ENCODE measurements at places on chromosomes 12 and 14.

GRCh38 chr14:91349481-91350074, 68.0 kb downstream of the CCDC88C start:
- DNase-seq, result no peak

DNA sequence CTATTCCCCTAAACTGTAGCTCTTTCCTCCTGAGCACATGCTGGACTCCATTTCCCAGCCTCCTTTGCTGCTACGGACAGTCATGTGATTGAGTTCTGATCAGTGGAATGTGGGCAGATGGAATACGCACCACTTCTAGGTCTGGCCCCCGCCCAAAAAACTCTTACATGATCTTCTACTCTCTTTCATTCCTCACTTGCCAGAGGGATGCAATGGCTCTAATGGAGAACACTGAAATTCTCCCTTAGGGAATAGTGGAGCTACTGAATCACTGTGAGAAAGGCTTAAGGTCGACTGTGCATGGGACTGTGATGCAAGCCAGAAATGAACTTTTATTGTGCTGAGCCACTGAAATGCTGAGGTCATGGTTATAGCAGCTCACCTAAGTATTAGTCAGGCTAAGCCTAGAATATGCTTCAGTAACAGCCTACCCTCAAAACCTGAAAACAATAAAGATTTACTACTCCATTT, 13.0 kb upstream of the TMED2 start:
- DNase-seq, result peak; percentile 74

GRCh38 chr12:60173224-60174170, 577.7 kb downstream of the SLC16A7 start:
- DNase-seq, result no peak

- no peak for DNase-seq
Measured at GRCh38 chr12:58533652-58534051, 386.7 kb downstream of the LRIG3 start.

GRCh38 chr14:89891055-89891454, 63.5 kb downstream of the EFCAB11 start:
- no peak for DNase-seq

DNA sequence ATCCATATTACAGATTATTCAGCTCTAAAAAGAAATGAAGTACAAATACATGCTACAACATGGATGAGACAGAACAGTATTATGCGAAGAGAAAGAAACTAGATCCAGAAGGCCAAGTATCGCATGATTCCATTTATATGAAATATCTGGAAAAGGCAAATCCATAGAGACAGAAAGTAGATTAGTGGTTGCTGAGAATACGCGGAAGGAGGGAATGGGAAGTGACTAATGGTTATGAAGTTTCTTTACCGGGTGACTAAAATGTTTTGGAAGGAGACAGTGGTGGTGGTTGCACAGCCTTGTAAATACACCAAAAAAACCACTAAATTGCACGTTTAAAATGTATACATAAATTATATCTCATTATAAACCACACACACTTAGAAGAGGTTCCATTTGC, 12.5 kb downstream of the PRDM4 start:
- DNase-seq, result peak; percentile 73

DNA sequence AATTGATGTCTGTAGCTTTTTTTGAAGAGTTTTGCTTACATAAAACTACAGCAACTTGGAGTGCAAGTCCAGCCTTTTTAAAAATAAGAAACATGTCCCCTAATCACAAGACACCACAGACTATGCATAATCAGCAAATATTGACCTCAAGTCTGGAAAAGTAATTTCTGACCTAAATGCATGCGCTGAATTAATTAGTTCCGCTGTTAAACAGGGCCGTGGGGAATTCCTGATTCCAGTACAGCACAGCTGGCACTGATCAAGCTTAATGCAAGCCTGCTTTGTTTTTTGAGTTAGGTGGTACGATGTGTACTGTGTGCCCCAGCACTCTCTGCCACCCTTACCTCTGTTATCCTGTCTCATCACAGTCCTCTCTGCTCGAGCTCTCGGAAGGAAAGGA, 9.2 kb downstream of the MLH3 start:
- DNase-seq, result no peak

DNA sequence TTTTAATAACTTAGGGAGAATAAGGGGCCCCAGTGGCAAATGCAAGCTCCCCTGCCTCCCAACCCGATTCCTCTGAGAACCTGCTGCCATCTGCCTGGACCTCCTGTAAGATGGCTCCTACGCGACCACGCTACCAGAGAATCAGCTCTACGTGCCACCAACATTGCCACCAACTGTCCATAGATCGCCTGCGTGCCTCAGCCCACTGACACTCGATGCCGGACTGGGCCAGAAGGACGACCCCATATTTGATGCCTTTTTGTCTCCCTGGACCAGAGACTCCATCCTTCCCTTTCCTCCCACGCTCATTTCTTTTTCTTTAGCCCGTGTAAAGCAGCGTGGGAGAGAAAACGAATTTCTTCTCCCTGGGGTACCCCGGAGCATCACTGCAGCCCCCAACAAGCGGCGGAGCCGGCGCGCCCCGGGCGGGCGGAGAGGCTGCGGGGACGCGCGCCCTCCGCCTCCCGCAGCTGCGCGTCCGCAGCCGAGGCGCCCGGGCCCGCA, 565 bp upstream of the KLHL42 start:
- DNase-seq, result peak; percentile 20

DNA sequence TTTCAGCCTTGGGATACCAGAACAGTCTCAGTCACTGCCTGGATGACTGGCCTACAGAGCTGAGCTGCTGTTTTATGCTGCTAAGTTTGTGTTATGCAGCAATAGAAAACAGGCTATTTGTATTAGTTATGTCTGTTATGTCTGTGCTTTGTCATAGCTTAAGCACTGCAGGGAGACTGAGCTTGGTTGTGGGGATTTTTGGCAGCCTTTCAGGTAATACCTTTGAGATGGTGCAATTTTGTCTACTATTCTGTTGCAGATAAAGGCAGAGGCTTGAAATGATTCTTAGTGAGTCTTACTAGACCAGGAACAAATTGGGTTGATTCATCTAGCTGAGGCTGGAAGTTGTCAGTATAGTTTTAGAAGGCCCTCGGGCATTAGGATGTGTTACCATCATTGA, 201.3 kb upstream of the RBM19 start:
- DNase-seq, result peak; percentile 78

DNA sequence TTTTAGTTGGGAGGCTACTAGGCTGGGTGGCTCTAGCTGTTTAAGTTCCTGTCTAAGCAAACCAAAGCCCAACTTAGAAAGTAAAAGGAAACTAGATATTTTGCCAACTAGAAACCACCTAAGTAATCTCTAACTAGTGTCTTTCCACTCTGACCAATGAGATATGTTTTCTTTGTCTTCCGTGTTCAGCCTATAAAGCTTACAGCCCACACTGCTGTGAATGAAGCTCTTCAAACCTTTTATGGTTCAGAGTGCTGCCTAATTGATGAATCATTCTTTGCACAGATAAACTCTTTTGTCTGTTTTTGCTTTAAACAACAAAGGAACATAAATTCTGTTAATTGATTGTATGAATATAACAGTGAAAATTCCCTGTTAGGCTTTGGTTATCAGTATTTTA, 66.1 kb downstream of the FUT8 start:
- peak; percentile 48 for DNase-seq

DNA sequence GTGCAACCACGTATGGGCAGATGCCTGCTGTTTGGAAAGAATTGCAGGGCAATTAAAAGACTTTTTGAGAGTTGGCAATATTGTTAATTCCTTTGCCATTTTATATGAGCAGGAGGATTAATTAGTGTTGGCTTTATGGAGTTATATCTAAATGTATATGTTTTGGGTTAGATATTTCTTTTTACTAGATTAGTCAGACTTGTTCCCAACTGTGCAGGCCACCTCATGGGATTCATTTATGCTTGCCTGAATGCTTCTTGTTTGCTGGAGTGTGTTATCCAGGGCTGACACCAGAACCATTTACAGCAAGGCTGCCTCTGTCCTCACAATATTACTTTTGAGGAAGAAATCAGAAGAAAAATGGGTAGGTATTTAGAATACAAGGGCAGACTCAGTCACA, 192.5 kb downstream of the KTN1 start:
- no peak for DNase-seq

DNA sequence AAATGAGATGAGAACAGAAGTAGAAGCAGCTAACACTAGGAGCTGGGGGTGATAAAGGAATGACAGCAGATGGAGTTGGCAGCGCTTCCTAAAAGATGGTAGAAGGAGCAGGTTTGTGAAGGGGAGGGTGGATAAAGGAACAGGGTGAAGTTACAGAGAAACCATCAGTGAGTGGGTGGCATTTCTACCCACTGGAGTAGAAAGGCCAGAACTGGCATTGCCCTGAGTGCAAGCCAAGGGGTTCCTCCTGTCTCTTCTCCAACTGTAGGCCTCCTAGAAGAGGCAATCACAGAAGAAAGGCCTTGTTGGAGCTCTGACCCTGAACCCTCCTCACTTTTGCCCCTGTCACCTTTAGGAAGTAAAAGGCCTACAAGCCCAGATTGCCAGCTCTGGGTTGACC, 2.2 kb downstream of the KRT18 start:
- no peak for DNase-seq

DNA sequence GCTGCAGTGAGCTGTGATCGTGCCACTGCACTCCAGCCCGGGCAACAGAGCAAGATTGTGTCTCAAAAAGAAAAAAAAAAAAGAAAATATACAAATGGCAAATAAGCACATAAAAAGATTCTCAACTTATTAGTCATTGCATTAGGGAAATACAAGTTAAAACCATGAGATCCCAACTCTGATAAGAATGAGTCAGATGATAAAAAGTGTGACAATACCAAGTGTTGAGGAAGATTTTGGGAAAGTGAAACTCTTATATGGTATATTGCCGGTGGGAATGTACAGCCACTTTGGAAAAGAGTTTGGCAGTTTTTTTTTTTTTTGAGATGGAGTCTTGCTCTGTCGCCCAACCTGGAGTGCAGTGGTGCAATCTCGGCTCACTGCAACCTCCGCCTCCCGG, 7.6 kb upstream of the PRPF40B start:
- no peak for DNase-seq

GRCh38 chr12:111584959-111585358, 14.2 kb downstream of the ATXN2 start:
- no peak for DNase-seq

DNA sequence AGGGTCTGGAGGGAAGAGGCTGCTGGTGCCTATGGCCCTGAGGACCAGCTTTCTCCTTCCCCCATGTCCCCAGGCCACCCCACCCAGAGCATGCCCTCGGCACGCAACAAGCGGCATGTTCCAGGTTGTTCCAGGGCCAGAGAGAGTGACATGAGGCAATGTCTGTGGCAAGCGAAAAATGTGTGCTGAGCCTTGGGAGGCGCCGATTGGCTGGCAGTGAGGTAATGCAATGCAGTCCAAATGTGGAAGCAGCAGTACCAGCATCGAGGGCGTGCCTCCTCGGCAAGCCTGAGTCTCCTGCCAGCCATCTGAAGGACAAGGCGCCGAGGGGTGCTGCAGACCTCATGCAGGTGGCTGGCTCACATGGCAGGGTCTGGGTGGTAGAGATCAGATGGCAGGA, 423.8 kb downstream of the NRXN3 start:
- peak; percentile 54 for DNase-seq

DNA sequence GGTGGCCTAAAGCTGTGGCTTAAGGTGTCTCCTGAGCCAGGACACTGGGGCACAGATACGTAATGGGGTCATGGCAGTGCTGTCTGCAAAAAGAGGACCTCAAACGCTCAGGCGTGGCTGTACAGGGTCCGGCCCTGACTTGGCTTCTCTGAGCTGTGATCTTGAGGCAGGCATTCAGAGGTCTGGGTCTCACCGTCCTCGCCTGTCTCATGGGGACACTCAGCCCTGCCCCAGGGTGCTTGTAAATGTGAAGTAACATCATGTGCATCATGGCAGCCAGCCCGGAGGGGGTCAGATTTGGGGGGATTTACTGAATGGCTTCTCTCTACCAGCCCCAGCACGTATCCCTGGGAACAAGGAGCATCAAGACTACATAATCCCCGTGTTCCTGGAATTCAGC, 28.8 kb downstream of the DIO3 start:
- no peak for DNase-seq

DNA sequence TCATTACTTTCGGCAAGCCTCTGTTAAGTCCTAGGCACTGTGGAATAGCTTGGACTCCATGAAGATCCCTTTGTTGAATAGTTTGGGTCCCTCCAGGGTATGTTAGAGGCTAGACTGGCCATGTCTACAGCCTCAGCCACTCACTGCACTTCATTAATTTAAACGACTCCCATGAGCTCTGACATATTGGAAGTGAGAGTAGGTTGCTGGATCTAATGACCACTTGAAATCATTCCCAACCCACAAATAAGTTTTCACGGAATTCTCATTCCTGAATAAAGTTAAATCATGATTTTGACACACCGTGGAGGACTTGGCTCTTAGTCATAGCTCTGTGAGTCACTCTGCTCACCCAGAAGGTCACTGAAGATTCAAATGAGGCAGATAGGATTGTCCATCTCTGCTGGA, 21.4 kb upstream of the APPL2 start:
- peak; percentile 85 for DNase-seq

GRCh38 chr12:18057051-18057450, 32.9 kb downstream of the RERGL start:
- DNase-seq, result peak; percentile 2

- DNase-seq, result no peak
Measured at GRCh38 chr12:26871985-26872384, 39.0 kb upstream of the ITPR2 start.
